GDM1 (cell line): ENCODE measurements at places on chromosomes 13 and 19.

DNA sequence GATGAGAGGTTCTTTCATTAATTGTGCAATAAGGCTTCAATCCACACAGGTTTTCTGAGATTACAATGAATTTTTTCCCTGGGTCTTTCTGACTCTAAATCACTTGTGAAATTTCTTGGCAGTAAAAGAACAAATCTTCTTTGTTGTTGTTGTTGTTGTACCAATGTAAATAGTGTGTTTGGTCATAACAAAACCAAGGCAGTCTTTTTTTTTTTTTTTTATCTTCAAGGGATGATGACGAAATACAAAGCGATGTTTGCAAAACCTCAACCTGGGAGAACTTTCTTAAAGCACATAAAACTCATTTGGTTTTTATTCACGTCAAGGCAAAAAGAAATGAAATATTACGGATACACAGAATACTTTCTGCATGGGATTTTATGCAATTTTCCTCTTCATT lies 462.0 kb downstream of the LIG4 start:
- DNase-seq, result no peak

GRCh38 chr13:58480061-58480460 lies 848.5 kb downstream of the PCDH17 start:
- no peak for DNase-seq

- DNase-seq, result no peak
Measured at GRCh38 chr13:97296740-97297139, 74.6 kb downstream of the MBNL2 start.

DNA sequence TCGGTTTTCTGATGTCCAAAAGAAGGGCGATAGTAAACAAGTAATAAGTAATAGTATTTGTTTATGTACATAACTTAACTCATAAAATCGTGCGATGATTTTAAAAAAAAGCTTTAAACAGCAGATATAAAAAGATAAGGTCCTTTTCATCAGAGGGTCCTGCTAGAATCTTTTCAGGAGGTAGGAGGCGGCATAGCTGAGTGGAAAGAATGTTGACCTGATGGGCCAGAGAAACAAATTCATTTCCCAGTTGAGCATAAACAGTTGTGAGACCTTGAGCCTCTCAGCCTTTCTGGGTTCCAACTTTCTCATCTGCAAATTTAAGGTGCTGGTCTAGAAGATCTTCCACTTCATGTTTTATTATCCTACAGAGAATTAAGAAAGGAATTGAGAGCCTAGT lies 173.5 kb downstream of the LACC1 start:
- DNase-seq, result no peak
